ENCODE measurements at places on chromosomes 7 and 10.

DNA sequence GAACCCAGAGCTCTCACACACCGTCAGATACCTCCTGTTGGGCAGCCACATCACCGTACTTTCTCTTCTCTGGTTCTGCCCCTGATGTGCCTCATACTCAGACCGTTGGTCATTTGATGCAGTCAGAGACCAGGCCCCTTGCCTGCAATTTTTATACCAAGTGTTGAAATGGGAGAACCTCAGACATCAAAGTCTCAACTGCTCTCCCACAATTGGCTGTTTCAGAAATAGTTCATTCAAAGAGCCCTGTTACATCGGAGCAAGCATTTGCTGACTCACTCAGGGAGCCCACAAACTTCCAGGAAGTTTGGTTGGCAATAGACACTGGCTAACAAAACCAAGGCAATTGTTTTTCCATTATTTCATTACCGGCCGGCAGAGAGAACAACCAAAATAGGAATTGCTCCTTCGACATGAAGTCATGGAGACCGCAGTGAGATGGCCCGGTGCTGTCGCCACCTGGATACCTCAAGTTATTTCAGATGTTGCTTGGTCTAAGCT lies 33.5 kb upstream of the ADAM12 start:
- no peak for DNase-seq

- no peak for DNase-seq
Observed at GRCh38 chr7:155299535-155300202, 2.0 kb downstream of the INSIG1 start.

DNA sequence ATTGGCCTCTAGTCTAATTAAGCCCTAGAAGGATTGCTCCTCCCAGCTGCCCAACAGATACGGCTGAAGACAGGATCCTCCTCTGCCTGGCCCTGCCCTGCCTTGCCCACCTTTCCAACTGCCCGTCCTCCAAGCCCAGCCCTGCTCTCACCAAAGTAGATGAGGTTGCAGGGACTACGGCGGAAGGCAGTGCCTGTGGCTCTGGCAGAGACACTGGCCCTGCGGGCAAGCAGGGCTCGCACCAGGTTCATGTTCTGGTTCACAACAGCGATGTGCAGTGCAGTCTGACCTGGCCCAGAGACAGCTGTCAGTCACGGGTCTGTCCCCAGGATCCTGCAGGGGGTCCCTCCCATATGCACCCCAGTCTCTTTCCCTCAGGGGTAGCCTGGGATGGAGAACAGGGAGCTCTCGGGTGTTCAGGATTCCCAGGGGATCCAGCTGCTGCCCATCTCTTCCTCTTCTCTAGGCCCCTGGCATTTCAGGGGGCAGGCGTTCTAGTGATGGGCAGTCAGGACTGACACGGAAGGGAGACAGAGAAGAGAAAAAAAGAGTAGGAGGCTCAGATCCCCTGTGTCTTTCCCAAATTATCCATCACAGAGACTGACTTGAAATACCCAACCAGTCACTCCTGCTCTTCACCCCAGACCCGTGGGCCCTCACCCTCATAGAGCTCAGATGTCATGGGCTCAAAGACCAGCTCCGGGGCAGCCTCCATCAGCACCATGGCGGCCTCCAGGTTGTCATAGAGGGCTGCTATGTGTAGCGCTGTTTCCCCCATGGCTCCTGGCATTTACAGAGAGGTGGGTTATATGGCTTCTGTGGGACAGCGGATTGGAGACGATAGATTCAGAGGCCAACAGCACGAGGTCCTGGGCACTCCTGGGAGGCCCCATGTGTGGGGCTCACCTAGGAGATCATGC lies 8.3 kb downstream of the TRPV6 start:
- no peak for DNase-seq

DNA sequence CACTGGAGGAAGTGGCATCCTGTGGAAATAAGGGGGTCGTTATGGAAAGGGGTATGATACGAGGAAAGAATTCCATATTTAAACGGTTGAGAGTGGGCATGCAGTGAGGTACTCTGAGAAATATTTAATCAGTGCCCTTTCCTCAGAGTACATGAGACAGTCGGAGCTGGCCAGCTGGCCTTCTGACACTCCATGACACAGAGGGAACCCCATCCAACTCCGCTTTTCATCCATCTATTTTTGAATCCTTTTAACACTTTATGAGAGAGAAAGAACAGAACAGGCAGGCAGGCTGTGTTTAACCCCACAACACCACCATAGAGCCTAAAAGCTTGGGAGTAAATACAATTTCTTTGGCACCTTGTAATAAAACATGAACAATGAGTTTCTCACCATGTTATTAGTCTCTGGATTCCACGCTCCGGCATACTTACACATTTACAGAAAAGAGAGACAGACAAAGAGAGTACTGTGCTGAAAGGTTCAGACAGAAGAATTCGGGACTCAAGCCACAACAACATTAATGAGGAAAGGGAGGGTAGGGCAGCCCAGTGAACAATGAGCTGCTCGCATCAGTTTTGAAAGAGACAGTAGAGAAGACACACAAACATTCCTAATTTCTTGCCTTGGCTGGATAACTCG lies 124.2 kb upstream of the PDLIM1 start:
- no peak for DNase-seq

DNA sequence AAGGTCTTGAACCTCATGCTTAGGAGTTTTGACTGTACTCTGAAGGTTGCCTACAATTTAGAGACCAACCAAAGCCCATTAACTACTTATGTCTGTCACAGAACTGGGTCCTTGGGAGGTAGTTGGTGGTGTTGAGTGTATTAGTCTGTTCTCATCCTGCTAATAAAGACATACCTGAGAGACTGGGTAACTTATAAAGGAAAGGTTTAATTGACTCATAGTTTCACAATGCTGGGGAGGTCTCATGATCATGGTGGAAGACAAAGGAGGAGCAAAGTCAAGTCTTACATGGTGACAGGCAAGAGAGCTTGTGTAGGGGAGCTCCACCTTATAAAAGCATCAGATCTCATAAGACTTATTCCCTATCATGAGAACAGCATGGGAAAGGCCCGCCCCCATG lies 319.6 kb upstream of the ZMIZ1 start:
- no peak for DNase-seq

DNA sequence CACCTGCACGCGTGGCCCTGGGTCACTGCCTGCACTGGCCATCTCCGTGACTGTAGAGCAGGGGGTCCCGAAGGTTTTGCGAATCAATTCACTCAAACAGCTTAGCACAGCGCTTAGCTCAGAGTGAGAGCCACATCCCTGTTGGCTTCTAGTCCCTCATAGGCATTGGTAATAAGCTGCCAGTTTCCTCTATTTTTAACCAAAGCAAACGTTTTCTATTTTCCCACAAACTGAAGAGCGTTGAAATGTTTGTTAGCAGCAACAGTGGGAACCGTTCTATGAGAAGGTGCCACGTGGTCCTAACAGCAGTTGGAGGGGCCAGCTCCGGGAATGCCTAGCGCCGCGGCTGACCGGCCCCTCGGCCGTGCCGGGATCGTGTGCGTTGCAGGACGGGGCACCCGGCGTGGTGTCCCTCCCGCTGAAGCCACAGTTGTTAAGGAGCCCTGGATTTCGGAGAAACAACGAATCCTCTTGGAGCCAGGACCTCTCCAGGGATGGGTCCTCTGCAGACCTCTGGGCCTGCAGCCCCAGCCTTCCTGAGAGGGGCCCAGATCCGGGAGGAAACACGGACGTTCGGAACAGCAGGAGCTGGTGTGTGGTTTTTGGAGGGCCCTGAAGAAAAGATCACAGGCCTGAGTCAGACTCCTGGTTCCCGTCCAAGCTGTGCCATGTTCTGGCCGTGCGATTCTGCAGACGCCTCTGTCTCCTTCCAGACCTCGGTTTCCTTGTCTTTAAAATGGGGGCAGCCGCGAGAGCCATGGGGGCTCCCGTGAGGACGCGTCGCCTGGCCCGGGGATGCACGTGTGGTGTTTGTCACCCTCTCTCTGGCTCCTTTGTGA lies 40.3 kb downstream of the FAM20C start:
- no peak for DNase-seq

DNA sequence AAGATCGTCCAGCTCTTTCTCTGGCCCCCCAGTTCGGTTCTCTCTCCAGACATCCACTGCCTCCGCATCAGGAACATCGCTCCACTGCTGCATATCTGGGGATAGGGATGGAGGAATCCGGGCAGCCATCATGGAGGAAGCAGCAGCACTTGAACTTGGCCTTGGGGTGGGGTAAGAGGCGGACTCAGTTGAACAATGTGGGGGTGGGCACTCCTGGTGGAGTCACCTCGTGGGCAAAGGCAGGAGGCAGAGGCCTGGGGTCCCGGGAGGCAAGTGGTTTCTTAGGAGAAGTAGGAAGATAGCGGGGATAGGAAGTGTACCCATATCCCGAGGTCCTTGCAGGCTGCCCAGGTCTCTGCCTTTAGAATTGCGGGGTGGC lies 98.3 kb downstream of the CHST15 start:
- no peak for DNase-seq

DNA sequence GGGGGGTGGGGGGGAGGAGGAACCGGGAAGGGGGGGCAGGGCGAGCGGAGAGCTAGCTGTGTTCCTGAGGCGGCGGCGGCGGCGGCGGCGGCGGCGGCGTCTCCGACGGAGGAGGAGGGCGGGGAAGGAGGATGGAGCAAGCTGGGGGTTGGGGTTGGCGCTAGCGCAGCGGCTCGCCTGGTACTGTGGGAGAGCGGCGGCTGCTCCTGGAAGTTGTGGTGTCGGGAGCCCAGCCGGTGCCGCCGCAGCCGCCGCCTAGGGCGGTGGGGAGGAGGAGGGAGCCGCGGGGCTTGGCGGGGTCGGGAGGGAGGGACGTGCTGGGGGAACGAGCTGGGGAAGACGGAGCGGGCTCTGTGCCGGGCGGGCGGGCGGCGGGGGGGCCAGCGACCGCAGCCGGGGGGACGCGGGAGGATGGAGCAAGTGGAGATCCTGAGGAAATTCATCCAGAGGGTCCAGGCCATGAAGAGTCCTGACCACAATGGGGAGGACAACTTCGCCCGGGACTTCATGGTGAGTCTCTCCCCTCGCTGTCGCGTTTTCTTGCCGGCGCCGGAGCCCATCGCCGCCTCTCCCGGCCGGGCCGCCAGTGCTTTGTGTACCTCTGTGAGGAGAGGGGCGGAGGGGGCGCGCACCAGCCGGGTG lies at the start of gene PTPN12:
PTPN12 (plus strand) TSS at position 160 of the 642 bp plus-strand sequence; CDS start at position 412, 252 bp downstream.
- no peak for DNase-seq

- no peak for DNase-seq
Observed at GRCh38 chr10:51768886-51769465, 69.6 kb upstream of the CSTF2T start.

GRCh38 chr7:142000244-142000643 lies 4.6 kb downstream of the MGAM start:
- no peak for DNase-seq

DNA sequence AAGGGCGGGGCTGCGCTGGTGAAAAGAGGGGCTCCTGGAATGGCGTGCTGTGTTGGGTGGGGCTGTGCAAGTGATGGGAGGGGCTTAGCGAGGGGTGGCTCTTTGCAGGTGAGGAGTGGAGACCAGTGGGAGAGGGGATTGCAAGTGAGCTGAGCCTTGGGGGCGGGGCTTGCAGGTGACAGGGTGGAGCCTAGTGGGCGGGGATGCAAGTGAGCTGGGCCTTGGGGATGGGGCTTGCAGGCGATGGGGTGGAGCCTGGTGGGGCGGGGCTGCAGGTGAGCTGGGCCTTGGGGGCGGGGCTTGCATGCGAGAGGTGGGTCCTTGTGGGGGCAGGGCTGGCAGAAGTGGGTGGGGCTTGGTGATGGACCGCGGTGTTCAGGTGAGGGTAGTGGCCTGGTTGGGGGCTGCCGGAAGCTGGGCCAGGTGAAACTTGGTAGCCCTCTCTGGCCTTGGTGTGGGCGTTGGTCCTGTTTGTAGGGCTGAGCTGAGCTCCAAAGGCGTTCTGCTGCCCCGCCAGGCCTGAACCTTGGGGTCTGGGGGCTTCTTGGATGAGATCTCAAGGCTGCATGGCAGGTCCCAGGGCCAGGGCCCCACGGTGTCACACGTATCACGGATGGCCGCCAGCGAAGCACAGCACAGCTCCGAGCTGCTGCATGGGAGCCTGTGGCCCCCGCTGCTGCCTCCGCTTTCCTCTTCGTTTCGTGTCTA lies 743 bp upstream of the PITRM1 start:
- DNase-seq: peak; percentile 47

DNA sequence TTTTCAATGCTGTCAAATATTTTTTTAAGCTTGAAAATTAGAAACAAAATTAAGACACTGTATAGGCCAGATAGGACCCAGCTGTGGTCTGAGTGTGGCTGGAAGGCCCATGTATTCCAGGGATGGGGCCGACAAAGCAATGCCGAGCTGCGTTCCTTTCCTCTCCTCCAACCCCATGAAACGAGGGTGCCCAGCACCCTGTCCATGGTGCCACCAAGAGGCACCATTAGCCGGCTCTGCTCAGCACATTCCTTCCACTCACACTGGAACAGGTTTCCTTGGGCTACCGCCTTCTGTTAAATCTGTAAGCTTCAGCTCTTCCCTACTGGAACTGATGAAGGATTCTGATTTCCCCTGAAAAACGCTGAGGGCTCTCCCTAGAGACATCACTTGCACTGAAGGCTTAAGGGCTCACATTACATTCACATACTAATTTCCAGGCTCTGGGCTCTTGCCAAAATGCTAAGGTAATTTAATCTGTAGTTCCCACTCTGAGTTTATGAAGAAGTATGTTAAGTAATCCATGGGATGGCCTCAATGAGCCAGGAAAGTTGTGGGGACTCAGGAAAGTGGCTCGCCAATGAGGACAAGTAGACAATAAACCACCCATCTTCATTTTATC lies 73.7 kb upstream of the CAMK2B start:
- DNase-seq: no peak

GRCh38 chr7:36232971-36233550 lies 80.0 kb downstream of the EEPD1 start:
- no peak for DNase-seq

DNA sequence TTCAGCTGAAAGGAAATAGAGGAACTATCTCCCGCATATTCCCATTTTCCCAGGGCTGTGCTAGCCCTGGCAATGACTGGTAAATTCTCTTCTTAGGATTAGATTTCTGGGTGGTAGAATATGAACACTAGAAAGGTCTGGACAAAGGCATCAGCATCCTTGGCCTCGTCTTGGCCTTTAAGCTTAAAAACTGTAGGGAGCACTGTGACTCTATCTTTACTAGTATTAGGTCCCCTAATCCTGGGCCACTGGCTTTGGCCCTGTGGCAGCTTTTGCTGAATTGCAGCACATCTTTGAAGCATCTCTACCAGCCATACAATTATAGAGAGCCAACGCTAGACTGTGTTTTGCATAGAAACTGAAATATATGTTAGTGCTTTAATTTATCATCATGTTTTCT lies 41.5 kb upstream of the EBLN1 start:
- no peak for DNase-seq

DNA sequence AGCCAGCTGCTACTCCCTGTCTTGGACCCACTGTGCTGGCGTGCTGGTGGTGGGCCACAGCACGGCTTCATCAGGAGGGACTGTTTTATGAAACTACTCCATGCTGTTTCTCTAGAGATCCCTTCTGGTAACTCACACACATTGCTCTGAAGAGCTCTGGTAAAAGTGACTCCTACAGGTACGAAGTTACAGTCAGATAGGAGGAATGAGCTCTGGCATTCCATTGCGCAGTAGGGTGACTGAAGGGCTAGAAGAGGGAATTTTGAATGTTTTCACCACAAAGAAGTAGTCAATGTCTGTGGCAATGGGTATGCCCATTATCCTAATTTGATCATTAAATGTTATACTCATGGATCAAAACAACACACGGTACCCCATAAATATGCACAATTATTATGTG lies 609 bp downstream of the MAT1A start:
- DNase-seq: no peak

- DNase-seq: no peak
Observed at GRCh38 chr7:118626739-118627138, 402.2 kb downstream of the ANKRD7 start.

GRCh38 chr10:116947841-116948529 lies 57.0 kb downstream of the SHTN1 start:
- no peak for DNase-seq

- no peak for DNase-seq
Observed at GRCh38 chr7:24283897-24284698, at the start of gene NPY. Gene NPY, plus strand, starts transcription at chr7:24284190. Its CDS starts 1,051 bp downstream, at chr7:24285241.

GRCh38 chr7:12635830-12636229 lies 51.6 kb upstream of the ARL4A start:
- DNase-seq: no peak

All from stimulated activated CD4-positive, alpha-beta T cell treated with anti-CD3 and anti-CD28 coated beads, Interleukin-1b, Interleukin-23, amount 100 ng/mL, for 1 hour (primary cell).